Erythroblast (primary cell): ENCODE measurements at places on chromosomes 16 and 17.

GRCh38 chr17:41067281-41067680, 1.6 kb upstream of the KRTAP2-4 start:
- DNase-seq: no peak

- no peak for DNase-seq
Observed at GRCh38 chr17:7982173-7982572, 20.2 kb upstream of the GUCY2D start.

DNA sequence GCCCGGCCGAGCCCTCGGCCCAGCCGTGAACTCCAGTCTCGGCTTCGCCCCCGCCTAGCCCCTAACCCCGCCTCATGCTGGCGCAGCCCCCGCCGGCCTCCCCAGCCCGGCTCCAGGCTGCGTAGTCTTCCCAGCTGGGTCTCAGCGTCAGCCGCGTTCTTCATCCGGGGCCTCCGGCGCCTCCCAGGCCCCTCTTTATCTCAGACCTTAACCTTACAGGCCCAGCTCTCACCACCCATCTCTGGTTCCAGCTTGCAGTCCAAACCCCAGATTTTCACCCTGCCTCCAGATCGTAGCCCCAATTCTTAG, at the start of gene PROCA1:
Gene PROCA1, minus strand, starts transcription at position 166 of the 309 bp plus-strand sequence. CDS start 228 bp downstream, outside the sequence.
- peak; percentile 81 for DNase-seq

- DNase-seq: no peak
Observed at GRCh38 chr17:56810343-56810742, 23.4 kb downstream of the C17orf67 start.

DNA sequence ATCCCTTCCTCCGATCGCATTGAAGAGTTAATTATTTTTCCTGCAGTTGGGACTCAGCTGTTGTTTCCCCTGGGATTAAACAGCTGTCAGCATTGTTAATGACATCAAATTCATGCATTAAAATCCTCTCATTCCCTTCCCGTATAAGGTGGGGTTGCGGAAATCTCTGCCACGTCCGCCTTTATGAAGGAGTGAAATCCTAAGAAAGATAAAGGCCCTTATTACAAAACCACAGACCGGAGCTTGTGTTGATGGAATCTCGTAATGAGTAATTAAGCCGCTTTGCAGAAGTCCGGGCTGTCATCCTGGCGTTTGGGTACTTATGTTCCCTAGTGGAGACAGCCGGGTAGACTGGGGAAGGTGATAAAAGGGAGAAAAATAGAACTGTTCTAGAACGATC, 627.6 kb downstream of the MAF start:
- no peak for DNase-seq

GRCh38 chr17:75831032-75831571, 13.1 kb downstream of the UNC13D start:
- no peak for DNase-seq

DNA sequence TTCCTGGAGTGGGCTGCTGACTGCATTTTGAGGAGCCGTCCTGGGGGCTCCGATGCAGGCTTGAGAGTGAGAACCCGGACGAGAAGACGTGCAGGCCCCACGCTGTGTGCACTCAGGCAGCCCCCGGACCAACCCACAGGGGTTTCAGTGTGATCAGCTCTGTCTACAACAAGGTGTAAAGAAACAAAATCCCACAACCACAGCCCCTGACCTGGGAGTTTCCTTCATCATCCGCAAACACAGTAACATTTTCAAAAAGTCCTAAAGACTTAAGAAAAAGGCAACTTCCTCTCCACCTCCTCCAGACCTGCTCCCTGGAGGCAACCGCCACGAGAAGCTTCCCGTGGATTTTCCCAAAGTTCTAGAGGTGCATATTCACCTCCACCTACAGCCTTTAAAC, 15.4 kb upstream of the MEAK7 start:
- no peak for DNase-seq

DNA sequence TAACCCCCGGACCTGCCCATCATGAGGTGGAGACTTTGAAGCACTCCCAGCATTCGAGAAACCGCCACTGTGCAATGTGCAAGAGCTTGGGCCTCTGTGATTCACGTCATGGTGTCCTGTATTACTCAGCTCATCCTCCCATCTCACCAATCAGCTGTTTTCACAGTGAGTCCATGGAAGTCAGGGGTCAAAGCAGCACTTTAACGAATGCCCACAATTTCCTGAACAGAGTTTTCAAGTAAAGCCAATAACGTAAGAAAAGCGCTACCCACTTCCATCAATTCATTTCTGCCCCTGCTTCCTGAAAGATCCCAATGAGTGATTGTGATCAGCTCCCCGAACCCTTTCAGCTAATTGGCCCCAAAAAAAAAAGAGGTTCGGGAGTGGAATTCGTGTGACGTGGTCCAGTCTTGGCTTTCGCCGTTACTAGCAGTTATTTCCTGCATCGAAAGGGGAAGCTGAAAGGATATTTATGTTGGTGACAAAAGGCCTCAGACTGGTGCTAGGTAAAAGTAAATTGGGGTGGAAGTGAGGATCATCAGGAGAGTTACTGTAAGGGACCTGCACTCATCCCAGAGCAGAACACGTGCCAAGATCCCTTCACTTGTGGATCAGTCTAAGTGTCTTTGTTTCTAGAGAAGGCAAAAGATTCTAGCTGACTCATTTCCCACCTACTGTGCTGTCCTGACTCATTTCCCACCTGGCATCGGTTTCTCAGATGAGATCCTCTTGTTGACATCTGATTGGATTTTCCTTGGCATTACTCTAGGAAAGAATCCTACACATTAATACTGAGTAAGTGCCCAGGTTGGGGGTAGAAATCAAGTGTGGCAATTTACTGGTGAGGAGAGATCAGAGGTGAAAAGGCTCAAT, 136.7 kb upstream of the NUDT7 start:
- no peak for DNase-seq

- no peak for DNase-seq
Observed at GRCh38 chr17:20927308-20927977, 115.4 kb downstream of the USP22 start.

DNA sequence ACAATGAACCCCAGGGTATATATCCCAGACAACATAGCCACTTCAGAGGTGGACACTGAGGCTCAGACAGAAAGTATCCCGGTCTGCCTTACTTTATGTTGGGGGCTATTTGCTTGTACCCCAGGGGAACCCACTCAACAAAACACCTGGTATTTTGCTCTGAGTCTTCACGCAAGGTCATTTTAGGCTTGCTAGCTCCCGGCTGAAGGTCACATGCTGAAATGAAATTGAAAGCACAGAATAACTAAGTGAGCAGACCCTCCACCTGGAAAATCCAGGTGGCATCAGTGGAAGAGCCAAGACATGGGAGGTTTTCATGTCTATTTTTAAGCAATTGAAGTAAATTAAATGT, 4.1 kb upstream of the KDM8 start:
- DNase-seq: no peak

GRCh38 chr17:4444782-4445473, 11.2 kb downstream of the SPNS3 start:
- peak; percentile 16 for DNase-seq

GRCh38 chr16:49621241-49622083, 234.4 kb downstream of the ZNF423 start:
- no peak for DNase-seq

GRCh38 chr16:30853758-30854157, 40.1 kb downstream of the BCL7C start:
- DNase-seq: peak; percentile 35

GRCh38 chr17:62062944-62063343, 2.1 kb downstream of the MED13 start:
- peak; percentile 23 for DNase-seq

DNA sequence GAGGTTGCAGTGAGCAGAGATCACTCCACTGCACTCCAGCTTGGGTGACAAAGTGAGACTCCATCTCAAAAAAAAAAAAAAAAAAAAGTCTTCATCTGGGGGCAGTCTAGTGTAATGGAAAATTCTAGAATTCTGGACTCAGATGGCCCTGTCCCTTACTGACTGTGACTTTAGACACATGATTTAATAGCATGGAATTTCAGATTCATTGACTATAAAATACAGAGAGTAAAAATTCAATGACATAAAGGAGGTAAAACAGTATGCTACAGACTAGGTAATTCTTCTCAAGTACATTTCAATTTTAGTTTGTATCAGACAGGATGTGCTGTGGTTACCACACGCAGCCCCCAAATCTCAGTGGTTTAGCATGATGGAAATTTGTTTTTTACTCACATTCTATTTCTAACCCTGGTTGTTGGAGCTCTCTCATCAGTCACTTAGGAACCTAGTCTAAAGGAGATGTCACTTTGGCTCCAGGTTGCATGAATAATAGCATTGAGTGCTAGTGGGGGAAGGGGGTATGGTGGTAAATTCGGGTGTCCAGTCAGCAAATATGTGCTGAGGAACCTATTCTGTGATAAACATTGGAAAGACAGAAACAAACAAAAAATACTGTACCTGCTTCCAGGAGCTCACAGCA, 444.0 kb downstream of the XYLT1 start:
- DNase-seq: no peak

- DNase-seq: peak; percentile 53
Observed at GRCh38 chr17:17750881-17751280, 69.6 kb downstream of the RAI1 start.

DNA sequence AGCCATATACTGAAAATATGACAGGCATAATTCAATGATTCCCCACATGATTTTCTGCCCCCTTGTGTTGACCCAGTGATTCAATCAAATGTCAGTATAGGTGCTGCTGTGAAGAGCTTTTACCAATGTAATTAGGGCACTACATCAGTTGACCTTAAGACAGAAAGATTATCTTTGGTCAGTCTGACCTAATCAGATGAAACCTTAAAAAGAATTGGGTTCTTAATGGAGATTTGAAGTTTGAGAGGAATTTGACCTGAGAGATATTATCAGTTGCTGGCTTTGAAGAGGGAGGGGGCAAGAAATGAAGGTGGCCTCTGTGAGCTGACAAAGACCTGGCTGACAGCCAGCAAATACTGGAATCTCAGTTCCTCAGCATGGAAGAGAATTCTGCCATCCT, 358.7 kb upstream of the CA10 start:
- DNase-seq: no peak

GRCh38 chr16:4093495-4094126, 22.6 kb downstream of the ADCY9 start:
- DNase-seq: no peak

GRCh38 chr17:72660274-72661115, 432.0 kb downstream of the SLC39A11 start:
- DNase-seq: no peak

GRCh38 chr16:51267681-51268080, 116.6 kb upstream of the SALL1 start:
- DNase-seq: no peak

- DNase-seq: no peak
Observed at GRCh38 chr16:67190041-67190440, at the start of gene EXOC3L1. EXOC3L1 (minus strand) TSS chr16:67190136; CDS start chr16:67189676, 460 bp downstream.

GRCh38 chr16:48955837-48956236, 325.8 kb downstream of the CBLN1 start:
- no peak for DNase-seq

DNA sequence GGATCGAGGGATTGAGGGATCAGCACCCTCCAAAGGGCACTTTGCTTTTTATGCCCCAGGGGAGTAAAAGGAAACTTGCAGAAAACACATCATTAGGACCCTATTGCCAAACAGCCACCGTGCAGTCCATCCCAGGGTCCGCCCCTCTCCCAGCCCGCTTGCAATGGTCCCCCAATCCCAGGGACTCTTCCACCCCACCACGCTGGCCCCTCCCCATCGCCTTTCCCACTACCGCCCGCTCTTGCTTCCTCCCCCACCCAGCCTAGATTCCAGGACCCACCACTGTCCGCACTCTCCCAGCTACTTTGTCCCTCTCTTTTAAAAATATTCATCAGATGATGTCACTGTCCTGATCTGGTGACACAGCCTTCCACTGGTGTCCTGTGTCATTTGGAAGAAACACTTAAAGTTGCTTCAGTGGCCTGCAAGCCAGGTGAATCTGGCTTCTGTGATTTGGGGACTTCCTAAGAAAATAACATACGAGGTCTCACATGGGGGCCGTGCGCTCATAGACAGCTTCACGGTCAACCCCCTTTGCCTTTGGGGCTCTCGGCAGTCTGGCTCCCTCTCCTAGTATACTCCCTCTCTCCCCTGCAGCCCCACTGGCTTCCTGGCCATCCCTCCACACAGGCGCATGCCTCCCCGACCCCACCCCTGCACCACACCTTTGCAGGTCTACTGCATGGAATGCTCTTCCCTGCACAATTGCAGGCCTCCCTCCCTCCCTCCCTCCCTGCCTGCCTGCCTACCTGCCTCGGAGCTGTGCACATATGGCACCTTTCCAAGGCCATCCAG, 127.9 kb downstream of the RBFOX3 start:
- DNase-seq: no peak

DNA sequence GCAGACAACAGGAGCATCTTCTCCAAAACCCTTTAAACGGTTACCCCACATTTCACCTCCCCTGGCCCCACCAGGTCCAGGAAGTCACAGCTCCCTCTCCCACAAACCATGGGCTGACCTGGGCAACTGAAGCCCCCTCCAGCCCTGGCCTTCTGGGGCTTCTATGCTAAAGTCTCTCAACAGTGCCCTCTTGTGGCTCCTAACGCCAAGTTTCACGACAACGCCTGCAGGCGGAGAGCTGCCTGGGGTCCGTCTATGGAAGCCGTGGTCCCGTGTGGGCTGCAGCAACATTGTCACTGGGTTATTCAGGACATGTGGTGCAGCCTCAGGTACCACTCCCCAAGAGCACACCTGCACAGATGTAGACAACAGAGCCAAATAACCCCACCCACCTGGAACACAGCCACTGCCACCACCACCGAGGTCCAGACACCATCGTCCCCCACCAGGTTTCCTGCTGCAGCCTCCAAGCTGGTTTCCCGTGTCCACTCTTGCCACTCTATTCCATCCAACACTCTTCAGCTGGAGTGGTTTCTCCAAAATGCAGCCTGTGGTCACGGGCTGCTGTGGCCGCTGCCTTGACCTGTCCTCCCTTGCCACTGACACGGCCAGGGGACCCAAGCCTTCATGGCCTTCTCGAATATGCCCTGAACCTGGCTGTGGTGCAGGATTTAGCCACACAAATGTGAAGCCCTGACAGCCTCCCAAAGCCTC, 19.1 kb downstream of the C16orf95 start:
- peak; percentile 65 for DNase-seq

DNA sequence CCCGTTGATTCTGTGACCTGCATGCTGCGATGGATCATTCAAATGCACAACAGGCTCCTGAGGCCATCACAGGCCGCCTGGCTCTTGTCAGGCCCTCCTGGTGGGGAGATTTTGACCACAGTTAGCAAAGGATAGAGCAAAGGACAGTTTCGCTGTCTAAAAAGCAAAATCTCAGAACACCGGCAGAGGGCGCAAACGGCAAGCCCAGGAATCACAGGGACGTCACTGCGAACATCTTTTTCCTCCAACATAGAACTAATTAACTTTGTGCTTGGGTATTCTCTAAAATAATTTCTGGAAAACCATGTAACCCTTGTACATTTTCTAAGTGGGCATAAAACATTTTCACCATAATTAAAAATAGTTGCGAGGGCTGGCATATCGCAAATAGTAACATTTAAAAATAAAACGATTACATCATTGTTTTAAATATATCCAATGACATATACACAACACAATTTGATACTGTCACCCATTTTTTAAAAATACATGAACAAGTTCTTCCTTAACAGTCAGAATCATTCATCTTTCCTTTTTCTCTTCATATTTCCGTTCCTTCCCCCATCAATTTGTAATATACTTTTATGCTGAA, 19.7 kb upstream of the SLC47A1 start:
- DNase-seq: peak; percentile 79

- no peak for DNase-seq
Observed at GRCh38 chr17:2406903-2407790, 6.3 kb upstream of the MNT start.
